ENCODE measurements at places on chromosomes 7 and 10.

- DNase-seq: peak; percentile 71
Observed at GRCh38 chr10:11147722-11148121, 130.1 kb downstream of the CELF2 start.

GRCh38 chr10:66457629-66458028 lies 468.2 kb upstream of the LRRTM3 start:
- DNase-seq: no peak

- no peak for DNase-seq
Observed at GRCh38 chr7:96774358-96774757, 64.7 kb upstream of the SEM1 start.

DNA sequence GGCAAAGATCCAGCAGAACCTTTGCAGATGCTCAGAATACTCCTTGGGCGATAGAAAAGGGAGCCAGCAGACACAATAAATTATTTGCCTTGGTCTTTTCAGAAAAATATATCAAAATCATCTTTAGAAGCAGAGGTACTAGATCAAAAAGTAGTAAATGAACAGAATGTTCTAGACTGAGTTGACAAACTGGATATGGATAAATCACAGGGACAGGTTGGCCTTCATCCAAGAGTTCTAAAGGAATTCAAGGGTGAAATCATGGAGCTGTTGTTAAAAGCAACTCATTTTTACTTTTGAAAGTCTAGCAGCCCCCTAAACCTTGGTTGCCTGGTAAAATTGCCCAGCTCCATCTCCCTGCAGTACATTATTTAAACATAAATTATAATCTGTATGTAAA lies 99.1 kb downstream of the PLCE1 start:
- no peak for DNase-seq

GRCh38 chr10:105291571-105291970 lies 650.5 kb downstream of the SORCS3 start:
- no peak for DNase-seq

DNA sequence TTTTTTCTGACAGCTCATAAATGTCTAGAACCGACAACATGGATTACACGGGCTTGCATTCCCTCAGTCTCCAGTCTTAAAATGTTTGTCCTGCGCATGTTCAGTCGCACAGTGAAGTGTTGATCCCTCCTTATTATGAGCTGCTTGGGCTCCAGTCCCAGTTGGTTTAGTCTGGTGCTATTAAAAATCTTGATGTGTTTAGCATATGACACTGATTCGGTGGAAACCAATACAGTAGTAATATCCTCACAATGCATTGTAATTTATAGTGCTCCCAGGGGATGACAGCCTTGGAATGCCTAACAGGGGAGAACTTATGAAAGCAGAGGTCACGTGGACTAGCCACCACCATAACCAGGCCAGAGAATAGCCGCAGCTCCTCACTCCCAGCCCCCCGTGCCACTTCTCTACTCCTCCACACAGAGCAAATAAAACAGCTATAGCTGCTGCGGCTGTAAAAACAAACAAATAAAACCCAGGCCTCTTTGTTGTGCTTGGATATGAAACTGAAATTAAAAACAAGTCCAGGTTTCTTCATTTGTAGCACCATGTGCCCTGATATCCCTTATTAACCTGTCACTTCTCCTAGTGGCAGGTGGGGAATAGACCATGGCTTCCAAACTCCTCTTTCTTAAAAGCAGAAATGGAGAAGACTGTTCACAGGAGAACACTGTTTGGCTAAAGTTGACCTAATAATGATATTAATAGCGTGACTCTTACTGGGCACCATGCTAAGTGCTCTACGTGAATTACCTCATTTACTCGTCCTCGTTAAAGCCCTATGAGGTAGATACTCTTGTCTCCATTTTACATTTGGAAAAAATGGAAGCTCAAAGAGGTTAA lies 7.7 kb downstream of the DPCD start:
- DNase-seq: no peak
